Thymus (tissue), 14 donors: ENCODE measurements at places on chromosomes 7 and 10. TPM values are rescaled to one million over a fixed set of nuclear protein-coding genes. Genes with fewer than 3 reads are reported as not detected.

Gene SPACDR
- polyA plus RNA-seq, result 2.4 TPM

Gene BUD23
- polyA plus RNA-seq, result 71.0 TPM

Gene POU6F2
- 0.07 TPM for polyA plus RNA-seq

Gene HOXA6
- 0.09 TPM for polyA plus RNA-seq

Gene PAX4
- polyA plus RNA-seq, result 0.11 TPM

Gene PTPRZ1
- 1.0 TPM for polyA plus RNA-seq

Gene PTPRN2
- polyA plus RNA-seq, result 1.9 TPM

Gene CYP3A7
- 11.4 TPM for polyA plus RNA-seq

Gene CLRN3
- polyA plus RNA-seq, result 0.23 TPM

Gene CDK5
- 8.9 TPM for polyA plus RNA-seq

Gene WNT8B
- 0.18 TPM for polyA plus RNA-seq

DNA sequence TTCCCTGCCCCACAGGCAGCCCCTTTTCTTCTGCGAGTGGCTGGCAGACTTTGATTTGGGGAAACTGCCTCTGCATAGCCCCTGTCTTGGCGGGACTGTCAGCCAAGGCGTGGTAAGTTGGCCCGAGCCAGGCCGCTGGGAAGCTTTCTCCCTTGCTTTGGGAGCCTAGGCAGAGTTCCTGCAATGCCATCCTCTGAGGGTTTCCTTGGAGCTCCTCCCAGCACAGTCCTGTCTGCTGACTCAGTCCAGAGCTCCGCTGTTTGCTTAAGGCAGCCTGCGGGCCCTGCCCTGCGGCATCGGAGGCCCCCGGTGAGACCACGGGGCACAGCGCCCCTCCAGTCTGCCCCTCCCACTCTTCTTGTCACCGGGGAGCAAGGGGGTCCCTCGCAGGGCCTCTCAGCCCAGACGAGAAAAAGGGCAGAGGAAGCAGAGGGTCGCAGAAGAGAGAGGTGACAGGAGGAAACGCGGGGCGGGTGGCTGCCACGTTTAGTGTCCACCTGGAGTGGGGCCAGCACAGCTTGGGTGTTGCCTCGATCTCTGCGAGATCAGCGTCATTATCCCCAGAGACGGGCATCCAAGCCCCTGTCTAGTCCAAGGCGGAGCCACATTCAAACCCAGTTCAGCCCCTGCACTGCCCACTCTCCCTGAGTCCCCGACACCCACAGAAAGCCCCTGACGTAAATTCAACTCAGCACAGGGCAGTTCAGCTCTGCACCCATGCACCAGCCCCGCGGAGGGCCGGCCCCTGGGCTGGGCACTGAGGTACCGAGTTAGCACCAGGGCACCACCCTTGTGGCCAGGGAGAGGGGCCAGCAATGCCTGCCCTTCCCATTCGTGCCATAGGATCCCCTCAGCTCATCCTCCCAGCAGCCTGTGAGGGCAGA lies 59.0 kb upstream of the CHST15 start:
- DNase-seq, result no peak

DNA sequence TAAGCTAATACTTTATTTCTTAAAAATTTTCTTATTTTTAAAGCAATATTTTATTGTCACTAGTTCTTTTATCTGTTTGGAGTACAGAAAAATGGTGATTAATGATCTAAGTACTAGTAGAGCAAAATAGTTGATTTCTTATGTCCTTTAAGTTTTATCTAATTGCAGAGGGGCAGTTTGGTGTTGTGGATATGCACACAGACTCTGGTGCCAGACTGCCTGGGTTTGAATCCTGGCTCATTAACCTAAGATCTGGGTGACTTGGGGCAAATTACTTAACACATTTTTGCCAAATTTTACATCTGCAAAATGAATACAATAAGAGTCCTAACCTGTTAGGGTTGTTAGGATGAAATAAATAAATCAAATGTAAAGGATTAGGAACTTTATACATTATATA lies 10.7 kb upstream of the PRPS1L1 start:
- DNase-seq, result no peak

- peak; percentile 55 for DNase-seq
Measured at GRCh38 chr7:150631866-150632864, at the start of gene GIMAP6. Gene GIMAP6 (minus strand): TSS chr7:150632385. CDS start chr7:150630142, 2,243 bp downstream.

- no peak for DNase-seq
Measured at GRCh38 chr7:16543456-16543855, 16.8 kb downstream of the LRRC72 start.

- DNase-seq, result no peak
Measured at GRCh38 chr7:138460176-138460648, at the start of gene TRIM24. Gene TRIM24 (plus strand): TSS chr7:138460259. CDS start chr7:138460549, 290 bp downstream.

DNA sequence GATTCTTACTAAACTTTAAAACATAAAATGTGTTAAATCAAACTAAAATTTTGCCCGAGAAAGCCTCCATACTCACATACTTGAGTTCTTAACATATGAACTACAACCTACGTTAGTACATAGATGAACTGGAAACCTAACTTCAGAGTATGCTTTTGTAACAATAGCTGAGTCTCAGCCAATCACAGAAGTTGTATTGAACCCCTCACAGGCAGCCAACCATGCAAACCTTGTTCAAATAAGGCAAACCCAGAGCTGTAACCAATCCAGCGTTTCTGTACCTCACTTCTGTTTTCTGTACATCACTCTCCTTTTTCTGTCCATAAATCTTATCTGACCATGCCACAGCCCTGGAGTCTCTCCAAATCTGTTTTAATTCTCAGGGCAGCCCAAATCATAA lies 157.3 kb upstream of the COL1A2 start:
- DNase-seq, result no peak

DNA sequence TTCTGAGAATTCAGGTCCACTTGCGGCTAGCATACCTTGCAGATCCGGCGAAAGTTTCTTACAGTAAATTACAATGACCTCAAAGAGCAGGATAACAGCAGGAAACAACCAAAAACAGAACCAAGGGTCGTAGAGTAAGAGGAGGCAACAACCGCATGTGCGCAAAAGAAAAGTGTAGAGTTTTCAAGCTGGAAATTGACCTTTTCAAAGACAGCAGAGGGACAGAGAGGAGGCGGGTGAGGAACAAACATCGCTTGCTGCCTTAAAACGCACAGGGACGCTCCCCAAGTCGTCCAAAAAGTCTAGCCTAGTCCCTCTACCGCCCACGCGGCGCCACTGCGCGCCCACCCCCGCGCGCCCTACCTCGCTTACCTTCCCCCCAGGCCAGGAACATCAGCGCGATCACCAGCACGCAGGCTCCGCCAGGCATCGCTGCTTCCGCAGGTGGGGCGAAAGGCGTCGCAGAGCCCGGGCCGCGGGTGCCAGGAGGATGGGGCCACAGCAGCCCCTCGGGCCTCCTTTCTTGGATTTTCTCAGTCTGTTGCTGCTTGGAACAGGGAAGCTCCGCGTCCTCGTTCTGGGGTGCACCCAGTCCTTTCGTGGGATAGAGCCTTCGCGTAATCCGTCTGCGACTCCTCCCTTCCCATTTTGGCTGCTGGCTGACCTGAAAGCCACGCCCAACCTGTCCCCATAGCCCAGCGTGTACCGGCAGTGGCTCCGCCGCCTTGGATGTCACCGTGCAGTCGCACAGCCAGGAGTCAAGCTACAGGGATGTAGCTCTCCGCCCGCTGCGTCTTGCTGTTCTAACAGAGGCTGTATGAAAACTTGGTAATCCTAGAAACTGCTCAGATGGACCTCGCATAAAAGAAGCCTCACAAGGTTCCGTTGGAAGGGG lies at the start of gene VWDE:
TSS of gene VWDE (minus strand) at position 579 of the 895 bp plus-strand sequence. CDS start at position 430, 149 bp downstream.
- DNase-seq, result no peak

- no peak for DNase-seq
Measured at GRCh38 chr7:156606135-156606534, 34.4 kb upstream of the RNF32 start.

DNA sequence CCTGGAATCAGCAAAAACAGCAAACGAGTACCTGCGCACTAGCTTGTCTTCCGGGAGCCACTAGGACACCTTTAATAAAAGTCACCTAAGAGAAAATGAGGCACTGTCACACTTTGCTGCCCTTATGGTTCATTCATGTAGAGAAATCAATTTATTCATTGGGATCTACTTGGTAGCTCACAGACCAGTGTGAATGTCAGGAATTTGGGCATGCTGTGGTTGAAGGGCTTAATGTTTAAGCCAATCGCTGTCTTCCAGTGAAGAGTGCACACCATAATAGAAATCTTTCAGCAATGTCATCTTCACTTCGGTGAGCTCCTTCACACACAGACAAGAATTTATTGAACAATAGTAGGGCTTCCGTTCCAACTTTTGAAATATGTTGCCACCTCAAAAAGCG lies 65.1 kb downstream of the MARCHF5 start:
- no peak for DNase-seq

GRCh38 chr7:101169110-101169837 lies 3.9 kb upstream of the VGF start:
- DNase-seq, result no peak

GRCh38 chr10:108039821-108040584 lies 875.5 kb upstream of the SORCS1 start:
- DNase-seq, result no peak

DNA sequence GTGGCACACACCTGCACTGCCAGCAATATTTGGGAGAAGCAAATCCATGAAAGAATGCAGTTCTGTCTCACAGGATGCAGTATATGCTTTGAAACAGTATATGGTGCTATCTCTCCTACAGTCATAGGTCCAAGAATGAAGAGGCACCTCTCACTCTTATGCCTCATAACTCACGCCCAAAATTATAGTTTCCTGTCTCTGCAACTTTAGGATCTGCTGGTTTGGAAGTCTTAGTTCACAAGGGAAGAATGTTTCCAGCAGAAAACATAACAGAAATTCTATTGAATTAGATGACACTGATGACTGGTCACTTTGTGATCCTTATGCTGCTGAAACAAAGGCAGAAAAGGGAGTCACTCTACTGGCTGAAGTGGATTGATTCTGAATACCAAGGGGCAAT lies 5.7 kb downstream of the C10orf67 start:
- DNase-seq, result no peak

DNA sequence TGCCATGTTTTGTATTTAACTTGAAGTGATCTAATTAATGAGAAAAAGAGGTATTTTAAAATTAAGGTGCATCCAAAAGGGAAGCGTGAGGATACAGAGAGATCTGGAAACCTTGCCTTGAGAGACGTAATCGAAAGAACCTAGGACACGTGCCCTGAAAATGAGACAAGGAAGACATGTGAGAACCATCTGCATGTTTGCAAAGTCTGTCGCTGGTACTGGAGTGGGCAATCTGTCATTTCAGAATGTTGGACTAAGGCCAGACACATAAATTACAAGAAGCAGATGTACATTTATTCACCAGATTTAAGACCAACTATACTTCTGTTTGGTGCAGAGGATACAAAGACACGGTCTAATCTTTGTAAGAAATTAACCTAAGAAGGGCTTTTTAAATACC lies 9.2 kb downstream of the AGR2 start:
- no peak for DNase-seq

- no peak for DNase-seq
Measured at GRCh38 chr10:6603142-6604125, 23.4 kb upstream of the PRKCQ start.

DNA sequence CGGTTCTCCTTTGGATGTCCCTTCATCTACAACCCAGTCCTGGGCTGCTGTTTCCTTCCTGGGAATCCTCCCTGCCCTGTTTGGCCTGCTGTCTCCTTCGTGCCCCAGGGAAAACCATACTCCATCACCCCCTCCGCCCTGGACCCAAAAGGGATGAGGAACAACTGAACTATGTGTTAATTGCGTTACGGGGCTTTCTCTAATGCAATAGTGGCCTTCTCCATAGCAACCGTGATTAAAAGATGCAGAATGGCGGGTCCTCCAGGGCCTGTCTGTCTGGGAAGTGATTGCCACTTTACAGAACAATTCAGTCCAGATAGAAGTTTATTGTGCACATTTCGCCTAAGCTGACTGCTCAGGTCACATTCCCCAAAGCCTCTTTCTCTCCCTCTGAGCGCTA lies 112.0 kb upstream of the FGFR2 start:
- no peak for DNase-seq

DNA sequence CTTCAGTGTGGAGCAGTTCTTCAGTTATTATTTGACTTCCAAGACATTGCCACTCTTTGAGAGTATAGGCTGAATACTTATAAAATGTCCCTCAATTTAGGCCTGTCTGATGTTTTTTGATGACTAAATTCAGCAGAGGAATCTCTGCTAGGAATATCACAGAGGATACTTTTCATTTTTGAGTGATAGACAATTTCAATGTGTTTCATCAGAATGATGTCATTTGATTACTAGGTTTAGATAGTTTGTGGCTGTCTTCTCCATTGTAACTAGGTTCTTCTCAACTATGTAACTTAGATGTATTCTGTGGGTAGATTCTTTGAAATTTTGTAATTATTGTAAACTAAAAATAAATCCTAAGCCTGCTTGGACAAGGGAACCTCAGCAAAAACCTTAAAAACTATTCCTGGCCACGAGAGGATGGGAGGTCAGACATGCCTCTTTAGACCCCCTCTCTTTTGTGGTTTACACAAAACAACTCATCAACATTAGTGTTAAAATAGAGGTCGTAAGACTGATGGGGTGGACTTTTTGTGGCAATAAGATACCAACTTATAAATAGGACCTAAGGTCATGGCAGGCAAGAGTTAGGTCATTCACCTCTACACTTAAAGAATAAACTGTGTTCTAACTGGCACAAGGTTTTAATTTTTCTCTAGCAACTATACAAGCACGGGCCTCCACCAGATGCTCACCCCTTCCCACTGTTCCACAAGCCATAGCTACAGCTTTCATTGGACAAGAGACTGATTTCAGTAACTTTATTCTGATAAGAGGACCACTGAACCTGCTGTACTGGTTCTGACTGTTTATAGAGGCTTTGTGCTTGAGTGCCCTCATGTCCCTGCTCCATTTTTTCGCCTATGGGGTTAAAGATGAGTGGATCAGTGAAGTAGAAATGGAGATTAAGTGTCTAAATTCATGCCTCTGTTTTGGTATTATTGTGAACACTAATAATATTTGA lies 33.7 kb downstream of the CYP2C8 start:
- no peak for DNase-seq

- DNase-seq, result no peak
Measured at GRCh38 chr10:14024329-14025202, 306.2 kb downstream of the FRMD4A start.

- DNase-seq, result no peak
Measured at GRCh38 chr7:47337531-47337930, 244.4 kb downstream of the TNS3 start.

DNA sequence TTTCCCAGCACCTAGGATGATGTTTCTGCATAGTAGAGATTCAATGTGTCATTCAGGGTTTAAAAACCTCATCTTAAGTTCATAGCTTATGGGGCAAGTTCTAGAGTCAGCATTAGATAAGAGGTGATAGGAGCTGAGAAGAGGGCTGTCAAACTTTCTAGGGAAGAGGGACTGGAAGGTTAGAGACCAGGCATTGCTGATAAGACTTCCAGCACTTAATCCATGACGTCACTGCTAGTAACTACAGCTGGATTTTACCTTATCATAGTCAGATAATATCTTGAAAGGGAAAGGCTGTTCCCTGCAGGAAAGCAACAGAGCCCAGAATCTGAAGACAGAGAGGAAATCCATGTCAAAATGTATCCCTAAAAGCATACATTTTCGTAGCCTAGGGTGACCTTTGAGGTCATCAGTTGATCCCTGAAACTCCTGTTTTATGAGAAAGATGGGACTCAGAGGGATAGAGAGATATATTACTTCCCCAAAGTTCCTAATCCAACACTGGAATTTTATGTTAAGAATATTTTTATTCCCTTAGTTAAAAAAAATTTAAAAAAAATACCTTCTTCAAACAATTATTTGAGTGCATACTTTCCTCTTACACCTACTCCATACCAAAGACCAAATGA lies 3.3 kb upstream of the CPED1 start:
- no peak for DNase-seq
